Hindlimb muscle (tissue), 1 donor: ENCODE measurements at places on chromosomes 13 and 19. TPM values are rescaled to one million over a fixed set of nuclear protein-coding genes. Genes with fewer than 3 reads are reported as not detected.

DNA sequence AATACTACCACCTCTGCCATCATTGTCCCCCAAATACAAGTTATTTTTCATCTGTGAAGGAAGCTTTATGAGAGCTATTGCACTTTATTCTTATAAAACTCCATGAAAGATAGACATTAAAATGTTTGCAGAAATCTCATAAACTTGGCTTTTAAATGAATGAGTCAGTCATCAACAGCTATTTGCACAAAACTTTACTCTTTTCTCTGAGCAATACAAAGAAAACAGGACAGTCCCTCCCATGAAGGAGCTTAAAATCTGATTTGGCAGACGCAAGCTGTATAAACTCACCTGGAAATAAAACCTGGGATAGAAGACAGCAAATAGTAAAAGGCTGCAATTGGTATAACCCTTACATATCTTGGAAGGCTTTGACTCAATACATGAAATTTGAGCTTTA, 16.6 kb upstream of the RCBTB1 start:
- DNase-seq, result no peak

GRCh38 chr19:3304871-3305423, 61.4 kb upstream of the NFIC start:
- DNase-seq, result peak; percentile 79

GRCh38 chr13:23703246-23703860, 133.1 kb downstream of the TNFRSF19 start:
- DNase-seq, result no peak

Gene SHISA2
- polyA plus RNA-seq, result 82.8 TPM

Gene ADAMTSL5
- 17.0 TPM for polyA plus RNA-seq
